ENCODE measurements at places on chromosomes 11 and 22.

DNA sequence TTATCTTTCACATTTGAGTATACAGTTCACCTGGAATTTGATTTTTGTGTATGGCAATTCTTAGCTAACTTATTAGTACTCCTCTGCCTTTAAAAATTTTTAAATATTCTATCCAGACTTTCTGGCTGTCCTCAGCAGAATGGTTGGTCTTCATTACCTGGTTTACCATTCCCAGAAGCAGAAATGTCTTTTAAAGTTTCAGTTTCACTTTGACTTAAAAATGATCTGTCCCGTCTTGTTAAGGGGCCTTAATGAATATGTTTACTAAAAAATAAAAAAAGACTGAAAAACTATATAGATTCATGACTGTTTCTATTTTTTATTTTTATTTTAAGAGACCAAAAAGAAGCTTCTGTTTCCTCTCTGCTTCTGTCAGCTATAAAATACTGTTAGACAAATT, 70.5 kb upstream of the TNRC6B start:
- no peak for DNase-seq

DNA sequence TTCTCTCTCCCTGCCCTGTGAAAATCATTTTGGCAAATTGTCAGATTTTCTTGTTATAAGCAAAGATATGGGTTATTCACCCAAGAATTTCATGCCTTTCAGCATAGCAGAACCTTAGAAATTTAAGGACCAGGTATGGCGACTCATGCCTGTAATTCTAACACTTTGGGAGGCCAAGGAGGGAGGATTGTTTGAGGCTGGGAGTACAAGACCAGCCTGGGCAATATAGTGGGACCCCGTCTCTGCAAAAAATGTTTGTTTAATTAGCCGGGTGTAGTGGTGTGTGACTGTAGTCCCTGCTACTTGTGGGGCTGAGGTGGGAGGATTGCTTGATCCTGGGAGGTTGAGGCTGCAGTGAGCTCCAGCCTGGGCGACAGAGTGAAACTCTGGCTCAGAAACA, 27.6 kb downstream of the APLP2 start:
- no peak for DNase-seq

GRCh38 chr11:80980227-80980626, 1539.4 kb upstream of the TENM4 start:
- no peak for DNase-seq

DNA sequence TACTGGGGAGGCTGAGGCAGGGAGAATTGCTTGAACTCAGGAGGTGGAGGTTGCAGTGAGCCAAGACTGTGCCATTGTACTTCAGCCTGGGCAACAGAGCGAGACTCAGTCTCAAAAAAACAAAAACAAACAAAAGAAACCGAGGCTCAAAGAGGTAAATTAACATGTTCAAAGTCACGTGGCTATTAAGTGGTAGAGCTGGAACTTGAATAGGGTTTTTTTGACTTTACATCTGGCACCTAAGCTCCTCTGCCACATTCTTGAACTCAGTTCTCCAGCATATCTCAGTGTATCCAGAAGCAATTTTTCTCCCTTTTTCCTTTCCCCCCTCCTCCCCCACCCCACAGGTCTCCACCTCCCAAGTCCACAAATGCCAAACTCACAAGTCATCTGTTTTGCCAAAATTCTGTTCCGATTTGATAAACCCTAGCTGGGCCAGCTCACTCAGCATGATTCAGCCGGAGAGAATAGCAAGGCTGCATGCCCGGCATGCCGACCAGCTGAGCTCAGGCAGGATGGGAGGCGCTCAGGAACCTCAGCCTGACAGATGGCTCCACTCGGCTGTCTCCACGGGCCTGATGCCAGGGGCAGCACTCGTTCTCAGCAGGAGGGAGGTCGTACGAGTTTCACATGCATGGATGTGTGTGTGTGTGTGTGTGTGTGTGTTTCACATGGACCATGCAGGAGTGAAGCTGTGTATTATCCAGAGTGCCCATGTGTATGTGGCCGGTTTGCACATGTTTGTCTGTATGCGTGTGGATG, 63.2 kb upstream of the RRAS2 start:
- peak; percentile 90 for DNase-seq

DNA sequence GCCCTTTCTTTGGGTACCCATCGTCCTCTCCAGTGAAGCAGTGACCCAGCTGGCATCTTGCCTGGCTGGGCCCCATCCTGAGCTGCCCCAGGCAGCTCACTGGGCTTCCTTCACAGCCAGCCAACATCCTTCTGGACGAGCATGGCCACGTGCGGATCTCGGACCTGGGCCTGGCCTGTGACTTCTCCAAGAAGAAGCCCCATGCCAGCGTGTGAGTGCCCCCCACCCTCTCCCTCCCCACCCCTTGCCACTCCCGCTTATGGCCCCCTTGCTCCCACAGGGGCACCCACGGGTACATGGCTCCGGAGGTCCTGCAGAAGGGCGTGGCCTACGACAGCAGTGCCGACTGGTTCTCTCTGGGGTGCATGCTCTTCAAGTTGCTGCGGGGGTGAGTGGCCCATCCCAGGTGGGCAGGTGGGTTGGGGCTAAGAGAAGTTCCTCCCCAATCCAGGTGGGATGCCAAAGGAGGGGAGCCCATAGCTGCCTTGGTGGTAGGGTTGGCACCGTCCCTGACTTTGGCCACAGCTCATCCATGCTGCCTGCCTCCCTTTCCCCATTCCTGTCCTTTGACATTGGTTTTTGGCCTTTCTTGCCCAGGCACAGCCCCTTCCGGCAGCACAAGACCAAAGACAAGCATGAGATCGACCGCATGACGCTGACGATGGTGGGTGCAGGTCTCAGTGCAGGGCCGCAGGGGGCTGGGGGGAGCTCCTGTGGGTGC, 6.8 kb upstream of the ANKRD13D start:
- DNase-seq, result no peak

DNA sequence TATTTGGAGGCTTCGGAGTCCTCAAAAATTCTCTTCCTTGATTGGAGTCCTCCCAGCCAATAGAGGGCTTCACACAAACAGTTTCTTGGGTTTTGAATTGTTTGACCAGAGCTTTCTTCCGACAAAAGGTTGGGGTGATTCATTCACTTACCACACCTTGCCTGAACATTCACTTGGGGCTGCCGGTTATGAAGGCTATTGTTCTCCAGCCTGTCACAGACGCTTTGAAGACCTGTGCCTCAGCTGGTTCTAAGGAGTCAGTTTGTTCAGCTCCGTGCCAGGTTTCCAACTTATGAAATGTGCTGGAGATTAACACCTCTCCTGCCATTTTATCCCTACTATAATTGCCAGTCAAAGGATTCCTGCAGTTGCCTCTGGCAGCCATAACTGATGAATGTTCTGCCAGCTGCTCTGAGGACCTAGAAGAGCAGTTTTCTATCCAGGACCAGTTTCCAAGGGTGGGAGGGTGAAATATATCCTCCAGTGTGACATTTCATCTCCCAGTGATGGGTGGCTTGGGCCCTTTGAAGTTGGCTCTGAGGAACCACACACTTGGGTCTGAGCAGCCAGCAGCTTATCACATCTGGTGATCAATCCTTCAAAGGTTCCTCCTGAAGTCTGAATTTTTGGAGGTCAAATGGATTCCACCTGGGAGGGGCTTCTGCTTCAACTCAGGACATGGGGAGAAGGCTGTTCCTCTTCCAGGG, 31.4 kb downstream of the LIMK2 start:
- no peak for DNase-seq

GRCh38 chr11:122711362-122711761, 55.8 kb downstream of the UBASH3B start:
- DNase-seq, result no peak

Data from right forelimb (tissue), 1 donor.